NCI-H526 treated with DMSO at 0.1 percent for 48 hours (cell line): ENCODE measurements at places on chromosomes 12 and 14.

- DNase-seq, result no peak
Measured at GRCh38 chr14:77105145-77105939, 7.3 kb downstream of the CIPC start.

DNA sequence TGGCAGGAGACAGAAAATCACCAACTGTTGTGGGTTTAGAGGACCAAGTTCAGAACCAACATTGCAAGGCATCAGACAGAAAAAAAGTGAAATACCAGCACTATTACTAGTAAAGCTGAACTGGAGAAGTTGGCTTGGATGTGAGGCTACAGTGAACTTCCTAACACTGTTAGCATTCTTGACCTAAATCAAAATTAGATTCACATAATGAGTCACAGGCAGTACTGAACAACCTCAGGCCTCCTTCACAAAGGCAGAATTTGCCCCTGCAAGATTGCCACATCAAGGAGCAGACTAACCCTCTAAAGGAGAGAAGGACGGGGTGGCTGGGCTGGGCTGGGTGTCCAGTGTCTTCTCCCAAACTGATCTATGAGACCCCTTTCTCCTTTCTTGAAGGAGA, 539.7 kb downstream of the SNAPC1 start:
- DNase-seq, result no peak

DNA sequence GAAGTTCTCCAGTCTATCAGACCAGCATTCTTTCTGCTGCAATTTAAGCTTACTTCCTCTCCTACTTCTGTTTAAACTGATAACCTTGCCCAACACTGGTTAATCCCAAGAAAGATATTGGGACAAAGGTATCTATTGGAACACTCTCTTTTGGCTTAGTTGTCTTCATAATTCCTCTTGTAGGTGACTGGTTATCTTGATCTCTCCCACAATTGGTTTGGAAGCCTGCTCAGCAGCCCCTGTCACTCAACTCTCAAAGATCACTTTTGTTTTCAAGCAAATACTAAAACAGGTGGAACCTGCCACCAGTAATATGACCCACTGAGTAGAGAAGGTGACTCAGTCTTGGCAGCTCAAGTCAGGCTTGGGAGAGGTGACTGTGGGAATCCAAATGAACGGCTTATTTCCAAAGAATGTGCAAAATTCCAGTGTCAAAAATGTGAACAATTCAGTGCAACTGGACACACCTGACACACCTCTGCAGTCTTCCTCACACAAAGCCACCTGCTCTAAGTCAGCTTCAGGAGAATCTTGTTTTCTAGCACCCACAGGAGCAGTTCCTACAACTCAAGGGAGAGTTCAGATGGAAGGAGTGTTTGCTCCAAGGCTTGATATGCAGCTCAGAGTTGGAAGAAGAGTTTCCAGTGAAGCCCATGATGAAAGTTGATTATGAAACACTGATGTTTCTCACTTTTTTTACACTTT, 83.2 kb upstream of the SLC38A2 start:
- no peak for DNase-seq

GRCh38 chr12:13552830-13553229, 356.3 kb downstream of the EMP1 start:
- DNase-seq, result no peak

DNA sequence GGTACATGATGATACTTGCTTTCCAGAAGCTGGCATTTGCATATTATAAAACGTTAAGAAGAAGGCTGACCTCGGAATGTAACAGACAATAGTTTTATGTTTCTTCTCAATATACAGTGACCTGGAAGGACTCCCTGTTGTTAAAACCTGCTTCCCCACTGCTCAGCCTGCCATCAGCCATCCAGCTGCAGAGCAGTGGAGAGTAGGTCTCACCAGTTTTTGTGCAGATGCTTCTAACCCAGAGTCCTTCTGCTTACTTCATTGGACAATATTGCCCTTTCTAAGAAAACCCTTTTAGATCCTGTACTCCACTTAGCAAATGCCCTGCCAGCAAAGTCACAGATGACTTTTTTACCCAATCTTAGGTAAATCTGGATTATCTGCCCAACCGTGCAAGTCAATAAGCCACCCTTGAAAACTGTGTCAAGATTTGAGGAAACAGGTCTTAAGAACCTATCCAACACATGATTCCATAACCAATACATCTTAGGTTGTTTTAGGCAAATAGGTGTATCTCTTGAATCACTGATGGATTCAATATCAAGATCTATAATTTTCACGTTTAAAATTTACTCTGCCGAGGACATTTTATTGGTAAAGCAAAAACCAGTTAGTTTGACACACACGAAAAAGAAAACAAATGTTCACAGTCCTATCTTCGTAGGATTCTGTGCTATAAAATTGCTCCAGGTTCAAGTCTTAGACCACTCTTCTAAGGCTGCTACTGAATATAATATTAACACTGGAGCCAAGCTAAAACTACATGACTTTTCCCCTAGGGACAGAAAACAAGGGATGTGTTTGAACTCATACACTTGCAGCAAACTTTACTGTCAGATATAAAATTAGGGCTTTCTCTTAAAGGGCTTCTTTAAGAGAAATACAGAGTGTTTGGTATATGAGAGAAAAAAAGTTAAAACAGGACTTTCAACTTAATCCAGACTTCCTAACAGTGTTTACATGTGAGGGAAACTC, 5.7 kb downstream of the PHLDA1 start:
- peak; percentile 6 for DNase-seq

GRCh38 chr14:93527203-93527607, 96.5 kb downstream of the UNC79 start:
- no peak for DNase-seq

DNA sequence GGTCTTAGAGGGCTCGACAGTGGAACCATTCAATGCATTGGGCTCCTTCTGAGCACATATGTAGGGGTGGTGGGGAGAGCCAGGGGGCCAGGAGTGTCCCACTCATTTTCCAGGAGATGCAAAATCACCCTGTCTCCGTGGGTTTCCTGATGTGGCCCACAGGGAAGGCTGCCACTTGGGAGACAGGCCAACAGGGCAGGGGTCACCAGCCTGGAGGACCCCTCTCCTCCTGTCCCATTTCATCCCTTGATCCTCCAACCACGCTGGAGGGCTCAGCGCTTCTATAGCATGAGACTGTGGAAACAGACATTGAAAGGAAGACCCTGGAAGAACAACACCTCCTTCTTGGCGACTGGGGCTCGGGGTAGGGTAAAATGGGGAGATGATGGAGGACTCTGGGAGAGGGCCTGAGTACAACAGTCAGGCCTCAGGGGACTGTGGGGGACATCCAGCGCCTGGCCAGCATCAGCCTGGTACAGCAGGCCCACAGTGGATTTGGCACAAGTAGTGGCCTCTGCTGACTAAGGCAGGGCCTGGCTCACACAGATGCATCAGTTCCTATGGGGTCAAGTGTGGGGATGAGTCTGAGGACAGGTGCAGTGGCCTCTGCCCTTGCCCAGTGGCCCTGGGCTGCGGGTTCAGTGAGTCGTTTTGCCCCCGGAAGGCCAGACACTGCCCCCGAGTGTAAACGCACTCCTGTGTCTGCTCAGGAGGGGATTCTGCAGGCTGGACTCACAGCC, 68.0 kb downstream of the PRIMA1 start:
- DNase-seq, result no peak

- no peak for DNase-seq
Measured at GRCh38 chr12:51702587-51702986, 111.6 kb downstream of the SCN8A start.

GRCh38 chr12:6276956-6277620, 33.4 kb upstream of the PLEKHG6 start:
- DNase-seq, result peak; percentile 12

GRCh38 chr12:112900298-112901145, 6.2 kb upstream of the OAS1 start:
- DNase-seq, result peak; percentile 48

DNA sequence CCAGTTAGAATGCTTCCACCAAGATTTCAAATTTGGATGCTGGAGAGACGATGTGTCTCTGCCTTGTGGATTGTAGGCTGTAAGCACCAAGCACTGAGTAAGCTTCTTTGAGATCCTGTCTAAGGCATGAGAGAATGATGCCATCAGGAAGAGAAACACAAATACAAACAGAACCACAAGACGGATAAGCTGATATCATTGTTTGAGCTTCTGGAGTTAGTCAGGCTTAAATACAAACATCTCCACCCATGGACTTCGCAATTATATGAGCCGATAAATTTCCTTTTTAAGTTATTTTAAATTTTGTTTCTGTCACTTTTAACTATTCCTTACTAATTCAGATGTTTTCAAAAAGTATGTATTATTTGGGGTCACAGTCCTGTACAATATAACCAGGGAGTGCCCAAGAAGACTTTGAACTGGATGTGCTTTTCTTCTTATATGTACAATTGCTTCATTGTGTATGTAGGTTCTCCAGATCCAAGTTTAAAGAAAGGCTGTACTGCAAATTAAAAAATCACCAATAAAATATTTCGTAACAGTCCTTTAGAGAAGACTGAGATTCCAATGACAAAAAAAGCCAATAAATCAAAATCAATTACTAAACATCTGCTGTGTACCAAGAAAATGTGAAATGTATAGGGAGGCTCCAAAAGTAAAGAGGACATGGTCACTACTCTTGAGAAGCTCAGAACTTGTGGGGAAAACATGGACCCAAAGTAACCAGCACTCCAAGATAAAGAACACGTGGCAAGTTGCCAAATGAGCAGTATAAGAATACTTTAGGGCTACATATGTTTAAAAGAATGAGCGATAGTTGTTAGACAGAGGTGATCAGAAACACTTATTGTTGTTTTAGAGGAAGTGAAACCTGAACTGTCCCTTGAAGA, 274.1 kb downstream of the ADAMTS20 start:
- no peak for DNase-seq

GRCh38 chr12:104751594-104751993, 206.5 kb downstream of the SLC41A2 start:
- DNase-seq, result no peak

- no peak for DNase-seq
Measured at GRCh38 chr12:48810903-48811431, 7.3 kb upstream of the CACNB3 start.

DNA sequence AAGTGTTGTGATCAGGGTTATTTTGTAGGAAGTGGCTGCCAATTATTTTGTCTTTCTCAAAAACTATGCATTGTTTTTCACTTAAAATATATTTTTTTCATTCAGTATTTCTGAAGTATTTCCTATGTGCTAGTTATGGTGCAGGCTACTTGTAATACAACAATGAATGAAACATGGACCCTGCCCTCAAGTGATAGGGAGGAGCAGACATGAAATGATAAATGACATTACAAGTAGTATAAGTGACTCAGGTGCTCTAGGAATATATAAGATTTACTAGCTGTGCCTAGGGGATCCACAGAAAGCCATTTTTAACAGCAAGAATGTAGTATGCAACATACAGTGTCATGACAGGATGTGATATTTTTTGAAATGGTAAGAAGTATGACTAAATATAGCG, 65.3 kb downstream of the TTLL5 start:
- no peak for DNase-seq
